ENCODE measurements at places on chromosomes 4 and X.

DNA sequence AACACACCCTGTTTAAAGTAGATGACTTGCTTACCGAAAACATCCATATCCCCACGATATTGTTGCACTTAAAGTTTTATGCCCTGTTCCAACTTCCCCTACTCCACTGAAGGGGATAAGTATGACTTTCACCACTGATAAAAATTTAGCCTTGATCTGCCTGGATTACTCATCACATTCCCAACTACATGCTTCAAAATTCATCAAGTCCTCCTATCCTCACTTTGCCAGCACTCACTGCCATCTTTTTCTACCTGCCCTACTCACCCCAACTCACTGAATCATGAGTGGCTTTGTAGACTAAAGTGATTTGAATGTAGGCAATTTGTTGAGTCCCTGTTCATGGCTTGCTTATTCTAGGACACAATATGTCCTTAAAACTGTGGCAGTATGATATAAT, 12.2 kb upstream of the GPRIN3 start:
- no peak for DNase-seq

DNA sequence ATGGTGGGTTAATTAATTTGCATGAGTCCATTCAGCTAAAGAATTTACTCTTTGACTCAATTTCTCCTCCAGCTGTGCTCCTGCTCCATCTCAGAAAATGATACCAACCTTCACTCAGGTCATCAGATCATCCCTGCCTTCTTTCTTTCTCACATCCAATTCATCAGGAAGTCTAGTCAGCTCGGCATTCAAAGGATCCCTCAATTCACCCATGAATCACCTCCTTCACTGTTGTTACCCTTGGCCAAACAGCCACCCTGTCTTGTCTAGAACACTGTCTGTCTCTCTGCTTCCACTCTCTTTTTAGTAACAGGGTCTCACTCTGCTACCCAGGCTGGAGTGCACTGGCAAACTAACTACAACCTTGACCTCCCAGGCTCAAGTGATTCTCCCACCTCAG, 337.4 kb upstream of the SFRP2 start:
- DNase-seq, result no peak

DNA sequence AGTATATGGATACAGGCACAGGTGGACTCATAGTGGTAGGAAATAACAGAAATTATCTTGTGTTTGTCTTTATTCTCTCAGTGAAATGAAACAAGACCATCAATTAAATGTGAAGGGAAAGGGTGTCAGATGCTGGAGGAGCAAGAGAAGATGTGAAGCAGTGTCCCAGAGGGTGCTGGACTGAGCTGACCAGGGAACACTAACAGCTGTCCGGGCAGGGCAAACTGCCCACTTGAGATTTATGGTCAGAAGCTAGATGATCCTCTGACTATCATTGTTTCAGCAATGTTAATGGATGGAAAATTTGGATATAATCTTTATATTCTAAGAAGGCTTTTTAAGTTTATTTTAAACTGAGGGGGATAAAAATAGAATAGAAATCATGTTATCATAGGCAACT, 267.2 kb upstream of the SLC7A11 start:
- DNase-seq, result no peak

DNA sequence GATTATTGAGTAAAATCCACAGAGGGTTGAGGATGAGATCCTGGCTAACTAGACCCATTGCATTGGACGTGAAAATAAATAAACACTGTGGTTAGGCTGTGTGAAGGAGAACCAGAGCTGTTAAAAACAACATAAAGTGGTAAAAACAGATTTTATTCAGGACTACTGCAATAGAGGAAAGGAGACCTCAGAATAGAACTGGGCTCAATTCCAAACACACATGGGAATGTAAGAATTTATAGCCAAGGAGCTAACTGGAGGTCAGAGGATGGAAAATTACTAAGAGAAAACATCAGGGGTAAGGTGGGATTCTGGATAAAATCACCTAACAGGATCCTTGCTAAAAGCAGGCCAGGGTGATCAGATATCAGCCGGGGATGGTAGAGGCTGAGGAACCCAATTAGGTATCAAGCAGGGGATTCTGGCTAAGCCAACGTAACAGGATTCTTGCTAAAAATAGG, 112.4 kb downstream of the RNF150 start:
- DNase-seq, result peak; percentile 56

GRCh38 chrX:47178337-47178736, 15.3 kb upstream of the UBA1 start:
- no peak for DNase-seq

GRCh38 chr4:23924556-23924955, 34.7 kb upstream of the PPARGC1A start:
- DNase-seq, result no peak

- DNase-seq, result peak; percentile 62
Measured at GRCh38 chrX:68634649-68635227, 12.7 kb upstream of the STARD8 start.

DNA sequence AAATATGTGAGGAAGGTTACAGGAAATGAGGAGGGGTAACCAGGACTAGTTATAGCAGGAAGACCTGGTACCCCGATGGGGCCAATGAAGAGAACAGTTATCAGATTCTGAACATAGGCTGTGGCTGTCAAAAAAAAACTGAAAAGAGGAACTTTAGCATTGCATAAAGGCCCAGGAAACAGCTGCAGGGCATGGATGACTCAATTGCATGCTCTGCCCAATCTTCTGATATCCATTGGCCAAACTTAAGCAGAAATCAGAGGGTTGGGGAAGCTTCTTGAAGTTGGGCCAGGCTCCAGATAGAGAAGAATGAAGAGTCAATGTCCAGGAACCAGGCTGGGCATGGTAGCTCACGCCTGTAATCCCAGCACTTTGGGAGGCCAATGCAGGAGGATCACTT, 1222.4 kb upstream of the PRKX start:
- DNase-seq, result no peak

- DNase-seq, result no peak
Measured at GRCh38 chr4:184898793-184899192, 73.0 kb upstream of the ACSL1 start.

GRCh38 chr4:52199574-52200338, 148.7 kb downstream of the SPATA18 start:
- no peak for DNase-seq

DNA sequence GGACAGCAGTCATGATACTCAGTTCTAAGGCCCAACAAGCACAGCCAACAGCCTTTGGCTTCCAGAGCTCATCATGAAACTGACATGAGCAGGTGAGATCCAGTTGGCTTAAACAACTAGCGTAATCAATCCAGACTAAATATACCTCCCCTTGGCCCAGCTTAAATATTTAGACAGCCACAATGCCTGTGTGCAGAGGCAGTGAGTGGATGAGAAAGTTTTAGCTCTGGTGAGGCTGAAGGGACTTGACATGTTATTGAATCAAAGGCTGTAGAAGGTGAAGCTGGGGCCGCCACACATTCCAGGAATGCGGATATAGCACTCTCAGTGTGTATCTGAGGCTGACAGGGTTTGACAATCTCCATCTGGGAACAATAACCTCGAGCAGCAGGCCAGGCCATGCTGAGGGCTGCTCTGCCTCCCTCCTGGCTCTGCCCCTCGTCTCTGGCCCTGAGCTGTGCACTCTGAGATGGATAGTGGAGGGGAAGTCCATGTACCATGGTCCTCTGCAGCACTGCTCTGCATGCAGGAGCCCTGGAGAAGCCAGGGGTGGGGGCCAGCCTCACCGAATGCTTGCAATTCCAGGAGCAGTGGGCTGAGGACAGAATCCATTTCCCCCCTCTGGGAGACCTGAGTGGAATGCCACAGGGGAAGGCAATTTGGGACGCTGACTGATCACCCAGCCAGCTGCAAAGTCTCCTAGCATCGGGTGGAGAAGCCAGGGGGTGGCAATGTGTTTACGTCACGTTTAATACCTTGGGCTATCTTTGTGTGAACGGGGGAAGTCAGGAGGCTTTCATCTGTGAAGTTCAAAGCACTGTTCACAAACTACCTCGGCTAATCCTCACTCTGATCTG, 37.3 kb upstream of the RASL11B start:
- peak; percentile 46 for DNase-seq

DNA sequence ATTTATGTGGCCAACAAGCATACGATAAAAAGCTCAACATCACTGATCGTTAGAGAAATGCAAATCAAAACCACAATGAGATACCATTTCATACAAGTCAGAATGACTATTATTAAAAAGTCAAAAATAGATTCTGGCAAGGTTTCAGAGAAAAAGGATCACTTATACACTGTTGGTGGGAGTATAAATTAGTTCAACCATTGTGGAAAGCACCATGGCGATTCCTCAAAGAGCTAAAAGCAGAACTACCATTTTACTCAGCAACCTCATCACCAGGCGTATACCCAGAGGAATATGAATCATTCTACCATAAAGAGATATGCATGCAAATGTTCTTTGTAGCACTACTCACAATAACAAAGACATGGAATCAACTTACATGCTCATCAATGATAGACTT, 478.7 kb upstream of the GALNTL6 start:
- no peak for DNase-seq

DNA sequence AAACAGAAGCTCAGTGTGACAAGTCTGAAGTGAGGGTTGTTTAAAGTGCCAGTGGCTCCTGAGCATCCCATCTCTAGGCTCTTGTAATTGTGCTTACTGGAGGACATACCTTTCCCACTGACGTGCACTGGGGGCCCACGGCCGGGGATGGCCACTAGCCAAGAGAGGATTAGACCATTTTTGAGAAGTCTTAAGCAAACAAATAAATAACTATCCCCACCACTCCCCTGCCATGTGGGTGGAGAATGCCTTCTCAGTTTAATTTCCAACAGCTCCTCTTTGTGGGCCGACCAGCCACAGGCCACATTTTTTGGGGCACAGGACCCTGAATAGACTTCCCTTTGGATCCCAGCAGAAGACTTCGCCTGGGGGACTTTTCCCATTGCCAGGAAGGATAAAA, 125.0 kb upstream of the MSX1 start:
- DNase-seq, result no peak

DNA sequence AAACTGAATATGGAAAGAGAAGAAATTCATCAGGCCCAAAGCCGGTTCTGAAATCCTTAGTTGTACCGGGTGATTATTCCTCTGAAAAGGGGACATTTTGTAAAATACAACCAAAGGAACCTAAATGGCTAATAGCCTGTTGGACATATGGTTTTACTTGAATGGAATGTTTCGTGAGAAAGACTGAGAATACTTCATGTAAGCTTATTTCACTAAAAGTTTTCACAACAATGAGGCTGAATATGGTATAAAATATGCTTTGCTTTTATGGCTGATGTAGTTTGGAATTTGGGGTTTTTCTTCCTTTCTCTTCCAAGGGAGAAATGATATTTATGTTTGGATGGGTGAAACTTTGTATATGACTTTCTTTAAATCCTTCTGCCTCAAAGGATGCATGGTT, 2.7 kb downstream of the GRIA3 start:
- DNase-seq, result no peak

DNA sequence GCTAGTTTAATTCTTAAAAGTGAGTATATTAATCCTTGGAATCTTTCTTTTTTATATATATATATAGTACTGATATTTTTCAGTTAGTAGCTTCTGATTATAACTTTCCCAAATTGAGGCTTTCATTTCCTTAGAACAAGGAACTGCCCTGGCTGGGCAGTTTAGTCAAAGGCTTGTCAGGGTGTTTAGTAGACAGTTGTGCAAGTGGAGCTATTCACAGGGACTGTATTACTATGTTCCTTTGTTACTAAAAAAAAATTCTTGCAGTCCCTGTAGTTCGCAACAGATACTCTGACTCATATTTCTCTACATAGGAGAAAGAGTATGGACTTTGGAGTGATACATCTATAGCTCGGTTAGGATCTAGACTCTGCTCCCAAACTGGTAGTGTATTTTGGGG, 20.8 kb downstream of the USO1 start:
- no peak for DNase-seq

- no peak for DNase-seq
Measured at GRCh38 chr4:125322366-125322730, 7.6 kb downstream of the FAT4 start.

- DNase-seq, result no peak
Measured at GRCh38 chr4:181194096-181194495, 1049.1 kb upstream of the TENM3 start.

GRCh38 chrX:45571453-45571852, 370.8 kb upstream of the DIPK2B start:
- no peak for DNase-seq

- no peak for DNase-seq
Measured at GRCh38 chr4:96524311-96524875, 684.5 kb downstream of the PDHA2 start.

GRCh38 chr4:143701365-143701764, 890 bp upstream of the FREM3 start:
- DNase-seq, result no peak

DNA sequence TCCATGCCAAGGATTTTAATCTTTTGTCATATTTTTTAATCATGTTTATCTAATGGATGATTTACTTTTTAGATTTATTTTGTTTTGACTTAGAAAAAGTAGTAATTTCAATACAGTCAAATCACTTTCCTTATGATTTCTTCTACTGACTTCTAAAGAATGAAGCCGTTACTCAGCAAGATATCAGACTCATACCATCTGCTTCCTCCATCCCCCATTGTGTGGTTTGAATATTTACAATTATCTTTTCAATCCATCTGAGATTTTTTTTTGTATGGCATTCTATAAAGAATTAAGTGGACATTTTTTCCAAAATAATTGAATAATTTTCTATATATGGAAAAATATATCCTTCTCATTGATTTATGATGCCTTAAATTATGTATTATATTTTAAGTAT, 565.4 kb upstream of the ATOH1 start:
- DNase-seq, result no peak

- DNase-seq, result no peak
Measured at GRCh38 chrX:120485315-120485637, 16.2 kb upstream of the LAMP2 start.

- DNase-seq, result no peak
Measured at GRCh38 chr4:145956288-145956890, 17.8 kb upstream of the ZNF827 start.

GRCh38 chrX:5775846-5776430, 452.7 kb downstream of the NLGN4X start:
- no peak for DNase-seq

- no peak for DNase-seq
Measured at GRCh38 chrX:42117318-42117717, 194.0 kb upstream of the CASK start.

- no peak for DNase-seq
Measured at GRCh38 chrX:54181202-54181953, 1.7 kb downstream of the FAM120C start.

GRCh38 chr4:2767705-2768074, 11.6 kb upstream of the TNIP2 start:
- no peak for DNase-seq

Measured in BJ (cell line).